ENCODE measurements at places on chromosomes 12 and 14. TPM values are rescaled to one million over a fixed set of nuclear protein-coding genes. Genes with fewer than 3 reads are reported as not detected.

The PIWIL1 gene
- total RNA-seq, result not detected

The SYNDIG1L gene
- not detected for total RNA-seq

The NRXN3 gene
- 1.4 TPM for total RNA-seq

The KCNC2 gene
- total RNA-seq, result not detected

The DLGAP5 gene
- 0.51 TPM for total RNA-seq

The SOX5 gene
- 3.2 TPM for total RNA-seq

The RPGRIP1 gene
- 0.60 TPM for total RNA-seq

The KRT7 gene
- total RNA-seq, result not detected

The NPAS3 gene
- 1.9 TPM for total RNA-seq

DNA sequence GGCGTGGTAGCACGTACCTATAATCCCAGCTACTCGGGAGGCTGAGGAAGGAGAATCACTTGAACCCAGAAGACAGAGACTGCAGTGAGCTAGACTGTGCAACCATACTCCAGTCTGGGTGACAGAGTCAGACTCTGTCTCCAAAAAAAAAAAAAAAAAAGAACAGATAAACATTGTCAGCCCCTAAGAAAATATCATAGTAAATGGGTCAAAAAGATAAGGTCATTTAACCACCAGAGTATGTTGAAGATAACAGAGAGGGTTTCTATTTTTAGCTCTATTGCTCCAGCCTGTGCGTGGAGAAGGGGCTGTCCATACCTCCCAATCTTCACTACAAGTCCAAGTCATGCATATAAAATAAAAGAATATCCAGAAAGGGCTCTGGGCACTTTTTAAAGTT is 15.4 kb downstream of the LGMN start:
- DNase-seq, result no peak

- no peak for DNase-seq
Observed at GRCh38 chr12:23952071-23952470, 2.6 kb upstream of the SOX5 start.

GRCh38 chr14:56812364-56813141 is 2.3 kb upstream of the OTX2 start:
- DNase-seq, result no peak

DNA sequence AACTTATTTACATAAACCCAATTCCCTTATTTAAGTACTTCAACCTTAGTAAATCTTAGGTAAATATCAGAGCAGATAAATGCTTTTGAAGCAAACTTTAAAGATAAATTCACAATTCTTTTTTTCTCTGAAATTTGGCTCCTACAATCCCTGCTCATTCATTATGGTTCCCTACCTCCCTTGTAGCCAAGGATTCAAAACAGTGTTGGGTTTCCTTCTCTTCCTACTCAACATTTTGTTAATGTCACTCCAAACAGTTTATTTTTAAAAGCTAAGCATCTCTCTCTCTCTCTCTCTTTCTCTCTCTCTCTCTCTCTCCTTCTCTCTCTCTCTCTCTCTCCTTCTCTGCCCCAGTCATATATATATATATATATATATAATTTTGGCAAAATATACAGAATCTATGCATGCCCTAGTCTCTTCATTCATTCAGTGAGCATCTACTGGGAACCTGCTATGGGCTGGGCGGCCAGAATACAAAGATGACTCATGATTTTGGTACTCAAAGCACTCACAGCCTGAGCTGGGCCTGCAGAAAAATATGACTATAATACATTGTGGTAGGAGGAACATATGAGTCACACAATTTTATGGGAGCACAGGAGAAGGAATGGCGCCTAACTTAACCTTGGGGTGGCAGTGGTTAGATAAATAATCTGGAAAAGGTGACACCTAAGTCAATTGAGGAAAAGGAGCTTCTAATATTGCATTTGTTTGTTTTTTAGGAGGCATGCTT is 123.7 kb upstream of the DHRS4 start:
- no peak for DNase-seq

- no peak for DNase-seq
Observed at GRCh38 chr14:96139879-96140278, 64.8 kb upstream of the BDKRB2 start.

DNA sequence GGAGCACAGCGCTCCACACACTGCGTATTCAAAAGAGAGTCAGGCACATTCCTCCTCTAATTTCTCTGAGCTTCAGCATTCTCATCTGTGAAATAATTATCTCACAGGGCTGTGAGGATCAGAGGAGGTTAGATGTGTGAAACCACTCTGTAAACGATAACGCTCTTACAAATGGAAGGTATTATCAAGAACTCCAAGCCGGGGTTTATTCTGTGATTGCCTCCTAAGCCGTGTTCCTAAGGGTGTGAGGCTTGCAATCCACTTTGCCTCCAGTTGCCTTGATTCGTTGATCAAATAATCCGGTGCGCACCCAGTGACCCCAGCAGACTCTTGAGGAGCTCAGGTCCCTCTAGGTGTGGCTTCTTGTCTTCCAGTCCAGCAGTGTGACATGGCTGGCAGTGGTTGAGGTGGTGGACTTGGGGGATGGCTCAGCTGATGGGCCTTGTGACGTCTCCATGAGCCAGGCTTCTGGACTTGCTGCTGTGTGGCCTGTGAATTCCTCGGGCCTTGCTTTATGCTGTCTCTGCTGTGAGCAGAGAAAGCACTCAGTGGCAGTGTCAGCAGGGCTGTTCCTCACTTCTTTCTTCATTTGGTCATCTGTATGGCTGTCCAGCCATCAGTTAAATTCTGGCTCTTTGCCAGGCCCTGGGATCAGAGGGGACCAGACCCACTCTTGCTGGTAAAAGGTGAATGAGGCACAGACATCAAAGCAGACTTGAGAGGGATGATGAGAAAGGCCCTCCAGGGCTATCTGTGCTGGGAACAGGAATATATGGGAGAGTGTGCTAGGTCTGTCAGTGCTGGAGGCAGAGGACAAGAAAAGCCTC is 71.0 kb downstream of the SLC25A47 start:
- peak; percentile 35 for DNase-seq

GRCh38 chr12:31589598-31589903 is 1.4 kb downstream of the DENND5B start:
- peak; percentile 85 for DNase-seq

DNA sequence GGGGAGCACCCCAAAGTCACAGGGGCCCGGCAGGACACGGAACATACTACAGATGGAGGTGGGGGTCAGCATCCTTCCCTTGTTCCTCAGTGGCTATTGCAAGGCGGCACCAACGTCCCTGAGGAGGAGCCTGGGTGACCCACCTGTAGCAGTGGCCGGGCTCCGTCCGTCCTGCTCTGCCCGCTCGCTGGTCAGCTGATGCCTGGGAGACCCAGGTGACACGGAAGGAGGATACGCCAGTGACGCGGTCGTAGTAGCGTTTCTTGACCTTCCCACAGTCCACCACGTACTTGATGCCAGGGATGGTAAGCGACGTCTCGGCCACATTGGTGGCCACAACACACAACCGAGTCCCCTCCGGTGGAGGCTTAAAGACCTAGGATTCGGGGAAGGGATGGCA is 24.7 kb downstream of the DHX37 start:
- DNase-seq, result peak; percentile 42

GRCh38 chr12:85804663-85805062 is 31.5 kb downstream of the RASSF9 start:
- no peak for DNase-seq

DNA sequence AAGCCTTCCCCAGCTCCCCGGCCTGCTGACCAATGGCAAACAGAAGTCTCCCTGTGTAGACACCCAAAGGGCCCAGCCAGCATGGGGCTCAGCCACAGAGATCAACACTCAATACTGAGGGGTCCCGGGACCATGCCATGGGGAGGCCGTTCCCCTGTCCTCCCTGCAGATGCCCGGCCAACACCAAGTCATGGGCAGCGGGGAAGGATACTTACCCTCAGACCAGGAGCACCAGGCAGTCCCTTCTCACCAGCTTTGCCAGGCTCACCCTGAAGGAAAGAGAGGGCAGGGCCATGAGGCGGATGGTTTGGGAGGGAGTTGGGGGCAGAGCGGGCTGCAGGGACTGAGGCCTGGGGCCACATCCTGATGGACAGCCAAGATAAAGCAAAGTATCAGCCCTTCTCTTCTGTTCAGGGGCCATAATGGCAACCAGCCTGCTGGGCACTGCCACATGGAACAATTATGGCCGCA is 19.9 kb downstream of the COL2A1 start:
- DNase-seq, result no peak

DNA sequence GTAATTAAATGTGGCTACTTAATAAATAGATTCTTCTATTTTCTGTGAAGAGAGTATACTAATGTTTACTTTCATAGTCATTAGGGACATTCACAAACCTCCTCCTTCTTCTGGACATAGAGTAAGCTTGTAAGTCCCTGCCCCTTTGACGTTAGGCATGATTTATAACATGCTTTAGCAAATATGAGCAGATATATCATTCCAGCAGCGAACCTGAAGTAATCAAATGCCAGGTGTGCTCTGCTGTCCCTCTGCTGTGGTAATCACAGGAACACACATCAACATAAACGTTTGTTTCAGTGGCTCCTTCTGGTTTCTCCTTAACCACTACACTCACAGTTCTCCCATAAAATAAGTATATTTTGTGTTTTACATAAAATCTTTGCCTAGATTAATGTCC is 961.8 kb downstream of the FLRT2 start:
- no peak for DNase-seq

DNA sequence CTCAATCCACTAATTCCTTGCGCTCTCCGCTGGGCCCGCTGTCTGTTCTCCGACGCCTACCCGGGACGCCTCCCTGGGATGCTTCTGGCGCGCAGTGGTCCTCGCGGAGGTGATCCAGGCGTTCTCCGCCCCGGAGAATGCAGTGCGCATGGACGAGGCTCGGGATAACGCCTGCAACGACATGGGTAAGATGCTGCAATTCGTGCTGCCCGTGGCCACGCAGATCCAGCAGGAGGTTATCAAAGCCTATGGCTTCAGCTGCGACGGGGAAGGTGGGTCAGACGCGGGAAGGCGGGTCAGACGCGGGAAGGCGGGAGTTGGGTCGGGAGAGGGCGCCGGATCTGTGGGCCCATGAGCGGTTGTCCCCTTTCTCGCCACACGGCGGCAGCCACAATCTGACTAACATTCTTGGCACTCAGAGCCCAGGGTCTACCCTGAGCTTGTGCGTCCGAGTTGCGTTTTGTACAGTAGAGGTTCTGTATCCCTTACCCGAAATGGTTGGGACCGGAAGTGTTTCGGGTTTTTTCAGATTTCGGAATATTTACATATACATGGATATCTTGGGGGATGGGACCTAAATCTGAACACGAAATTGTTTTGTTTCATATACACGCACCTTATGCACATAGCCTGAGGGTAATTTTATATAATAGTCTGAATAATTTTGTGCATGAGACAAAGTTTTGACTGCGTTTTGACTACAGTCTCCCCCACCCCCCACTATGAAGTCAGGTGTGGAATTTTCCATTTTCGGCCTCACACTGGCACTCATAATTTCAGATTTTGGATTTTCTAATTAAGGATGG is 762 bp downstream of the C12orf57 start:
- peak; percentile 96 for DNase-seq

DNA sequence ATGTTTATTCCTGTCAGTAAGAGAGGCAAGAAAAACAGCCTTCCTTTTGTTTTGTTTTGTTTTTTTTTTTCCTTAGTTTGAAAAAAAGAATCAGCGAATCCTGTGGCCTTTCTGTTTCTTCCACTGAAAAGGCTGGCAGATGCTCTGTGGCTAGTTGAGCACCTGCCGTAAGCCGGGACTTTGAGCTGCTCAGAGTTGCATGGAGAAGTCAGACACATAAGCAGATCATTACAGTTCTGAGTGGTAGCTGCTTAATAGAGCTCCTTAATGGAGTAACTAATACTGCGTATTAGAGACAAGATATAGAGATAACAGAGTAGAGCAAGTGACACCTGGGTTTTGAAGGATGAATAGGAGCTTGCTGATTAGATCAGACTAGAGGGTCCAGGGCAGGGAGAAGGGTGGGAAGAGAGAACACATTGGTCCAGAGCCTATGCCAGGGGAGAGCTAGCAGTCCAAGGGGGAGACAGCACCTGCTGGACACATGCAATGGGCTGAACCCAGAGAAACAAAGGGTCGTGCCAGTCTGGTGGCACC is 129.4 kb downstream of the TSPAN9 start:
- DNase-seq, result no peak

All from Right ventricle myocardium inferior (tissue), 1 donor.